ENCODE measurements at places on chromosomes 5 and 9. TPM values are rescaled to one million over a fixed set of nuclear protein-coding genes. Genes with fewer than 3 reads are reported as not detected.

Gene CAVIN4
- 14.7 TPM for total RNA-seq

Gene BBLN
- 55.4 TPM for total RNA-seq

DNA sequence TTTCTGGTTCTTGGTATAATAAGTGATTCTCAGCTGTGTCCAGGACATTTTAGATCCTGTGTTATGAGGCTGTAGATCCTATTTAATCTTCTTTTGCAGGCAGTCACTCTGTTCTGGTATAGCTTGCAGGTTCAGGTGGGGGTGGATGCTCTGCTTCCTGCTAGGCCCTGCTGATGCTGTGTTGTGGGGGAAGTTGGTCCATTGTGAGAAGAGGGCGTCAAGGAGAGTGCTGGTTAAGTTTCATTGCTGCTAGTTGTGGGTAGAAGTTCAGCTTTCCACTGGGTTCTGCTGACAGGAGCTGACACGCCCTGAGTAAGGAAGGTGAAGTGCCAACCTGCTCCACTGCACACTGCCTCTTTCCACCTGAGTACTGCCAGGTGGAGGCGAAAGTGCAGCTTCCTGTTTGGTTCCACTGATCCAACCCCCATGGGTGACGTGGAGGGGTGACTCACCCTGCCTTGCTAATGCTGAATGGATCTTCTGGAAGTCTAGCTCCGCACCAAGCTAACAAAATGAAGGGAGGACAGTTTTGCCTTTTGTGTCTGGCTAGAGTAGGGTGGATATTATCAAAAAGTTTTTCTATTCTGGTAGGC, 16.3 kb downstream of the NMRK1 start:
- DNase-seq: no peak

GRCh38 chr5:400282-401145, 42.5 kb upstream of the EXOC3 start:
- DNase-seq: no peak

DNA sequence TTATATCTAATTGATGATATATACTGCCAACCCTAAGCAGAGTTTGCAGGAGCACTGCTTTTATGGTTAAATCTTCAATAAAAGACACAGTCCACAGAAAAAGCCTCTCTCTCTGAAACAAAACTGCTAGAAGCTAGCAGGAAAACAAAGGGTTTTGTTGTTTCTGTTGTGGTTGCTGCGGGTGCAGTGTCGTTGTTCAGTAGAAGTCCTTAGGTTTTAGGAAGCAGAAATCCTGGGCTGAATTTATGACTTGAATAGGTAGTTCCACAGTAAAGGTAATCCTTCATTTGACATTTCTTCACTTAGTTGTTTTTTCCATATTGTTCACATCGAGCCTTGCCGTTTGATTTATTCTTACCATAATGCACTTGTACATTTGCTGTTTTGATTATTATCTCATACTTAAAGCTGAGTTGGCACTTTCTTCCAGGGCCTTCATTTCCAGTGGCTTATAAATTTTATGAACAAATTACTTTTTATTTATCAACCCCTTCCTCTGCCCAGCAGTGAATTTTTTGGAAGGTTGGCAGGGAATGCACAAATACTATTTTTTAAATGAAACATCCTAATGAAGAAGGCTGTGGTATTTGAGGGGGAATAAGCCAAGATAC, 209.6 kb upstream of the SLC30A5 start:
- DNase-seq: no peak

All from frontal cortex (tissue), 4 donors.